Activated T-cell treated with anti-CD3 and anti-CD28 coated beads, Interleukin-2, amount 50 U/mL, for 72 hours (primary cell): ENCODE measurements at places on chromosomes 5 and 9. TPM values are rescaled to one million over a fixed set of nuclear protein-coding genes. Genes with fewer than 3 reads are reported as not detected.

DNA sequence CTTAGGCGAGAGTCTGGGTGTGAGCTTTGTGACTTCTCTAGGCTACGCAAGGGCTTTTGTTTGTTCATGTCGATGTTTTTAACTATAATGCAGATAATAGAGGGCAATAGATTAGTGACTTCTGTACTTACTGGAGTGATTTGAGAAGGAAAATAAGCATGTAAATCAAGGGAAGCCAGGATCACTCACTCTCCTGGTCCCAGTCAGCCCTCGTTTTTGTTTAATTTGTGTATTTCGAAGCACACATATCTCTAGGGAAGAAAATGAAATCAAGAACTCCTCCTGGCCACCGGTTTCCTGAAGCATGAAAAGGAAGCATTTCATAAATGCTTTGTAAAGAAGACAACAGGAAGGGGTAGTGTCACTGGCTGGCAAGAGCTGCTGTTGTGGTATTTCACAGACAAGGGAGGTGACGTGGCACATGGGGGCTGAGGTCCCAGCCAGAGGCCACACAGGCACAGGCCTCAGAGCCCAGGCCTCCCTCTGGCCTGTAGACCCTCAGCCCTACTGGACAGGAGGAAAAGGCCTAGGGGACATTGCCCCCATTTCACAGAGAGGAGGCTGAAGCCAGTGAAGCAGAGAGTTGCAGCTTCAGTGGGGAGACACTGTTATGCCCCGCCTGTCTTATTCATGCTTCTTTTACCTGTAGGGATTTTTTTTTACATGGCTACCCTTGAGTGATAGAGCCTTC, 34.1 kb downstream of the IRF1 start:
- H3K27ac ChIP-seq: peak overlapping the region; percentile 99
- peaks cover 12% of the 10 kb centered on the region for H3K36me3 ChIP-seq
- H3K4me1 ChIP-seq: peaks cover 83% of the 10 kb centered on the region
- H3K27me3 ChIP-seq: peaks cover 9% of the 10 kb centered on the region

DNA sequence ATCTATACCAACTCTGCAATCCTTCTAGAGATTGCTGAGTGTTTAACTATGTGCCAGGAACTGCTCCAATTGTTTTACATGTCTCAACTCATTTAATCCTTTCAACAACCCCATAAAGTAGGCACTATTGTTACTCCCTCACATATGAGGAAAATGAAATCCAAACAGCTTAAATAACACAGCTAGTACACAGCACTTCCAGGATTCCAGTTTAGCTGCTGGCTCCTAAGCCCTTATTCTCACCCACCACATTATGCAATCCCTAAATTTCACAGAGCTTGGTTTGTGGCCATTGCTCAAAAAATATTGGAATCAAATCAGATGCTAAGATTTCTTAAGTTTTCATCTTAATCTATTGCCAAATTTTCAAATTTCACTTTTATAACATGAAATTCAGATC, 84.9 kb downstream of the PRELID2 start:
- no peak overlapping the region for H3K27ac ChIP-seq
- no peak for DNase-seq
- H3K4me1 ChIP-seq: no peaks in the 10 kb centered on the region
- H3K27me3 ChIP-seq: no peaks in the 10 kb centered on the region
- no peak overlapping the region for H3K4me3 ChIP-seq

GRCh38 chr5:176944268-176944667, 45.1 kb upstream of the HK3 start:
- DNase-seq: no peak
- H3K4me1 ChIP-seq: no peaks in the 10 kb centered on the region
- H3K27me3 ChIP-seq: no peaks in the 10 kb centered on the region
- peak overlapping the region; percentile 11 for H3K4me3 ChIP-seq
- peaks cover 6% of the 10 kb centered on the region for H3K36me3 ChIP-seq

DNA sequence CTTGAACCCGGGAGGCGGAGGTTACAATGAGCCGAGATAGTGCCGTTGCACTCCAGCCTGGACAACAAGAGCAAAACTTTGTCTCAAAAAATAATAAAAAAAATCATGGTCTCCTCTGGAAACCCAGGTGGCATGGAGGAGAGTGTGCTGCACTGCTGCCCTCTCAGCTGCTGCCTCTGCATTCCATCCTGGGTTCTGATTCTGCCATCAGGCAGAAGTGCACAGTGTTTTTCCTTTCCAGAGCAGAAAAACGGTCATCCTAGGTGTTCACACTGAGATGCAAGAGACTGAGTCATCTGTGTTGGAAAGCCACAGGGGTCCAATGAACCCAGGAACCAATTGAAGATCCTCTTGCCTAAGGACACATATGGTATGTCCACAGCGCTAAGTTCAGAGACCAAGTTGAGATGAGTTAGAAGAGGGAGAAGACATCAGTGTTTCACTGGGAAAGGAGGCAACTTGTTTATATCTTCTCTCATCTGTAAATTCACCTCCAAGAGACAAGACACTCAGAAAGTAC, 88.8 kb upstream of the DMRT1 start:
- no peak for DNase-seq
- H3K27ac ChIP-seq: no peak overlapping the region
- peaks cover 59% of the 10 kb centered on the region for H3K4me1 ChIP-seq
- H3K27me3 ChIP-seq: peaks cover 5% of the 10 kb centered on the region
- no peak overlapping the region for H3K4me3 ChIP-seq

DNA sequence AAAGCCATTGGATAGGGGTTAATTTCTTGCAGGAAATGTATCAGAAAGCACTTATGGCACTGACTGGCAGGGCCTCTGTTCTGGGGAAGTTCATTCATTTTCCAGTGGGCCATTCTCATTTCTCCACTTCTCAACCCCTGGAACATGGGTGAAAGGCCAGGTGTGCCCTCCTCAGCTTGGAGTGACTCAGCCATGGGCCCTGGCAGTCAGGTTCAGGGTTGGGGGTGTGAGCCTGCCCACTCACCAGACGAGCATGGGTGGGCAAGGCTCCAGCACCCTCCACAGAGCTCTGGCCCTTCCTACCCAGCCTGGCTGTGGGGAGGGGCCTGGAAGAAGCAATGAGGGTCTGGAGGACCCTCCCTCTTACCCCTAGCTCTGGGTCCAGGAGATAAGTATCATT, 174.4 kb downstream of the HSPA4 start:
- H3K4me3 ChIP-seq: no peak overlapping the region

DNA sequence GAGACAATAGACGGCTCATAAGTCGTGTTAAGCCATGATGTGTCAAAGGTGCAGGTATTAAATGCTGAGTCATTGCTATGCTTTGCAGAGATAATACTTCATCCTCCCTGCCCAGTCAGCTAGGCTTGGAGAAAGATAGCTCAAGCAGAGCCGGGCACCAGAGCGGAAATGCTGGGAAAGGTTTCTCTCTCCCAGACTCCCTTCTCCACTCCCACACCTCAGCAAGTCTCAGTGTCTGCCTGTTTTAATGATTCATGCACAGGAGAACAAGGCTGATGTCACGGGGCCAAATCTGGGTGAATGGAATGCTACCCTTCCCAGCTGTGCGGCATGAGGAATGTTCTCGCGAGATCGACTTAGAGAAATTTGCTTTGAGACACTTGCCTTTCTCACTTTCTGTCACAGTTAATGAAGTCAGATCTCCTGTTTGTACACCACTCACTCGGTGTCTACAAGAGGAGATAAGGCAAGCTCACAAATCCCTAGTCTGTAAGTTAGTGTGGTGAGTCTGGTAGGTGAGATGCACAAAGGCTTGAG, 204.4 kb downstream of the EFNA5 start:
- no peaks in the 10 kb centered on the region for H3K27me3 ChIP-seq
- H3K27ac ChIP-seq: no peak overlapping the region
- DNase-seq: no peak
- H3K36me3 ChIP-seq: no peaks in the 10 kb centered on the region

- H3K36me3 ChIP-seq: no peaks in the 10 kb centered on the region
- no peak overlapping the region for H3K4me3 ChIP-seq
- H3K27ac ChIP-seq: no peak overlapping the region
- no peak for DNase-seq
- no peaks in the 10 kb centered on the region for H3K27me3 ChIP-seq
- no peaks in the 10 kb centered on the region for H3K4me1 ChIP-seq
Observed at GRCh38 chr9:96509848-96510247, 59.9 kb downstream of the HABP4 start.

CDH9 gene
- total RNA-seq: not detected

WWC1 gene
- total RNA-seq: 0.35 TPM
